ENCODE measurements at places on chromosomes 1 and 21.
A peak's percentile ranks its signal among the peaks of the same experiment; 100 is the strongest.

GRCh38 chr1:2014741-2015735 lies 4.1 kb upstream of the GABRD start:
- DNase-seq: no peak

DNA sequence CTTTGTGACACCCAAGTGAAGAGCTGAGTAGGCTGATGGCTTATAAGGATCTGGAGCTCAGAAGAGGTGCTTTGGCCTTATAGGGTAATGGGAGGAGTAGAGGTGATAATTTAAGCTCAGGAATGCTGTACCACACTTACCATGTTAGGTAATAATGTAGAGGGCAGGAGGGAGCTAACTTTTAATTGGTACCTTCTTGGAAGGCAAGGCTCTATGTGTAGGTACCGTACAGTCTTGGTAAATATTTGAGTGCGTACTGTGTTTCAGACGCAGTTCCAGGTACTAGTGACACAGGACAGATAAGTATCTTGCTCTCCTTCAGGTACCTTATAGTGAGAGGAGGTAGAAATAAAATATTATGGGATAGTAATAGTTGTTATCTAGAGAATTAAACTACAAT lies 16.8 kb downstream of the CAMSAP2 start:
- DNase-seq: no peak

DNA sequence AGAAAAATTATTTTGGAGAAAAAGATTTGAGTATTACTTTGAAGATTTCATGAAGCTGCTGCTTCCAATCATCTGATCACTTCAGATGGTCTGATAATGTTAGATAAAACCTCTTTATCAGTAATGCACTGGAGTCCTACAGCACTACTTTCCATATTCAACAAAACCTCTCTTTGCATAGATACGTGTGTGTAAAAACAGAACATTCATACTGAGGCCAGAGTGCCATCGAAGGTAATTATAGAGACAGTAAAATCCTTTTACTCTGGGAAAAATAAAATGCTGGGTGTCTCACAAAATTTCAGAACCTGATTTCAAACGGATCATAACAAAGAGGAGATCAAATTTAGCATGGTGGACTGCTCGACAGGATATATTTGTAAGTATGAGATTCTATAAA lies at the start of gene RGS13:
RGS13 (plus strand) TSS at position 209 of the 400 bp plus-strand sequence. CDS start 8,188 bp downstream, outside the sequence.
- no peak for DNase-seq

DNA sequence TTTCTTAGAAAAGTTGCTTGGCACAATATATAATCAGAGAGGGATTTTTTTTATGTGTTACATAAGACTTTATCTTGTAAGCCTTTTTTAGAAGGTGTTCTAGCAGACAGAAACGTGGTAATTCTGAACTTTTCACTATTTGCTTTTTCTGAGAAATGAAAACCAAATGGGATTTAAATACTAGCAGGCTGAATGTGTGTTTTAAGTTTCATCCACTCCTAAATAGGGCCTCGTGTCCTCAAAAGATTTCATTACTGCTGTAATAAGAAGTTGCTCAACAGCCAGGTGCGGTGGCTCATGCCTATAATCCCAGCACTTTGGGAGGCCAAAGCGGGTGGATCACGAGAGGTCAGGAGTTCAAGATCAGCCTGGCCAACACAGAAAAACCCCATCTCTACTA lies 44.7 kb upstream of the FMO2 start:
- DNase-seq: no peak

- DNase-seq: no peak
Observed at GRCh38 chr1:17851056-17851455, 95.9 kb downstream of the ACTL8 start.

GRCh38 chr1:79431340-79431739 lies 424.8 kb upstream of the ADGRL4 start:
- no peak for DNase-seq

DNA sequence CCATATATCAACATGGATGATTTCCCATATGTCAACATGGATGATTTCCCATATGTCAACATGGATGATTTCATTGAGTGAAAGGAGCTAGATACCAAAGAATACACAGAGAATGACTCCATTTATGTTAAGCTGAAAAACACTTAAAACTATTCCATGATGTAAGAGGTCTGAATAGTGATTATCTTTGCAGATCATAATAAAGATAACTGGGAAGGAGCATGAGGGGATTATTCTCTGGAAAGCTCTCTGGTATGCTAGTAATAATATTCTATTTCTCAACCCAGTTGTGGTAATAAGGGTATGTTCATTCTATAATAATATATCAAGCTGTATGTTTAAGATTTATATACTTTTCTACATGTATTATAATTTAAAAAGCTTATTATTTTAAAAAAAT lies 14.1 kb downstream of the SYNJ1 start:
- no peak for DNase-seq

DNA sequence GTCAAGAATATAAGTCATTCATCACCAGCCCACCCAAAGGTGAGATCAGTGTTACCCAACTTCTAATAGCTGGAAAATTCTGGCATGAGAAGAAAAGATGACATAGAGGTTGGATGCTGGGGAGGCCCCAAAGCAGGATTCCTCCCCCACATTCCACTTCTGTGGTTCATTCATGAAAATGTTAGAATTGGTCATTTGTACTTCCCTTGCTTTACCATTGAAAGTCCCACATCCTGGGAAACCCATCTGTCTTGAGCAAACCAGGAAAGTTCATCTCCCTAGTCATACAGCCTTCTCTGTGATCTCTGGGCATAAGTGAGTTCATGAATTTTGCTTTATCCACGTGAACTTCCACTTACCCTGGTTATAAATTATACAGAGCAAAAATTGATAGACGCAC lies 66.8 kb downstream of the SERINC2 start:
- DNase-seq: no peak

- no peak for DNase-seq
Observed at GRCh38 chr1:53592521-53592982, 133.4 kb downstream of the DMRTB1 start.

DNA sequence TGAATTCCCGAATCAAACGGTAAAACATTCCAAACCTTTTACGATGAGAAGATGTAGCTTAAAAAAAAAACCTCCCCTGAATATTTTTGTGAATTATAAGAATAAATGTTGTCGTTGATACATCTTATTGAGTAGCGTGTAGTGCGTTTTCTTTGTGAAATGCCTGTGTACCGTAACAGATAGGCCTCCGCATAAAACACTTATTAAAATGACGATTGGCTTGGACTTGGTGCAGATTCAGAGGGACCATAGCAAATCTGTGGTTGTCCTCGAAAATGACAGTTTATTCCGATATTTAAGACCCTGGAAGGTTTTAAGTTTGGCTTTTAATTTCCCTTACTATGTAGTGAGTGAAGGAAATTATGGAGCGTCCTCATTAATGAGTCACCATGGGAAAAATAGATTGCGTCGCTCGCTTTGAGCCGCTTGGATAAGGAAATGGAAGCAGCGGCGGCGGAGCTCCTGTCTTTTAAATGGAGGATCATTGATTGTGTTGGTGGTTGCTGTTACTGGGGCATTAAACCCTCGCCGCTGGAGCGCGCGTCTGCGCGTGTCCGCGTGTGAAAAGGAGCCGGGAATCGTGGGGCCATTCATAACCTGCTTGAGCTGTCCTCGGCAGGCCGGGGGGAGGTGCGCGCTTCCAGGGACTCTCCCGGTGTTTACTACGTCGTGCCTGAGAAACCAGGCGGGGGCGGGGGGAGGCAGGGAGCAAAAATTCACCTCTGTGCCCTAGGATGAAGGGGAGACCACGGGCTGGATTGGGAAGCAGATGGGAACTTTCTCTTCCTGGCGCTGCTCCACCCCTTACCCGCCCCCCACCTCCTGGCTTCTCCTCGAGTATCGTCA lies 1.6 kb downstream of the SPEN start:
- DNase-seq: peak; percentile 65

DNA sequence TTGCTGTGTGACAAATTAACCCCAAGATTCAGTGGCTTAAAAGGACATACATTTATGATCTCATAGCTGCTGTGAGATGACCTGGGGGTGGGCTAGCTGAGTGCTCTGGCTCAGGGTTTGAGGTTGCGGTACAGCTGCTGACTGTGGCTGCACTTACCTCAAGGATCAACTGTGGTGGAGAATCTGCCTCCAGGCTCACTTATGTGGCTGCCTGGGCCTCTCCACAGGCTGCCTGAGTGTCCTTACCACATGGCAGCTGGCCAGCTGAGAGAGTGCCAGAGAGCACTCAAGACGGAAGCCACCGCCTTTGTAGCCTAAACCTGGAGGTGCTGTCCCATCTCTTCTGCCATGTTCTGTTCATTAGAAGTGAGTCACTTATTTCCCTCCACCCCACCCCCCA lies 5.7 kb downstream of the LRRC71 start:
- no peak for DNase-seq

GRCh38 chr1:11838349-11839272 lies 9.0 kb downstream of the NPPA start:
- peak; percentile 57 for DNase-seq

GRCh38 chr1:11985851-11986250 lies 5.6 kb downstream of the MFN2 start:
- no peak for DNase-seq

- no peak for DNase-seq
Observed at GRCh38 chr1:106924360-106924759, 132.1 kb upstream of the PRMT6 start.

- no peak for DNase-seq
Observed at GRCh38 chr1:10835822-10836421, 39.5 kb upstream of the CASZ1 start.

DNA sequence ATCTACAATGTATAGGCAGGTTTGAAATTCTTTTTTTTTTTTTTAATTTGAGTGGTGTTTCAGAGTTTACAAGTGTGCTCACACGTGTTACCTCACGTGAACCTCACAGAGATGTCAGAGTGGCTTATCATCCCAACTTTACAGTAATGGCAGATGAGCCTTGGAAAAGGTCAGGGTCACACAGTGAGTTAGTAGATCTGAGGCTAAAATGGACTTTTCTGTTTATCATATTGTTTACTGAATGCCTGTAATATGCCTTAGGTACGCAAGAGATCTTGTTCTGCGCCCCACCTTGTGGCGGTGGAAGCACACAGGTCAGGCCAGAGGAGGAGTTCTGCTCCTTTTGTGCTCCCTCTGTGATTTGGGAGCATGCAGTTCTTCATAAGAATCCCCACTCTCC lies 80.0 kb downstream of the DYRK1A start:
- DNase-seq: no peak

- no peak for DNase-seq
Observed at GRCh38 chr1:201537028-201537427, 1.9 kb upstream of the NAV1 start.

Measured in CD8-positive, alpha-beta memory T cell (primary cell).